ENCODE measurements at places on chromosomes 2 and 18.

GRCh38 chr18:23238651-23239349 lies 103.5 kb downstream of the CABLES1 start:
- DNase-seq, result no peak

GRCh38 chr2:28134262-28134812 lies 243.8 kb downstream of the BABAM2 start:
- DNase-seq, result no peak

GRCh38 chr18:54776282-54776977 lies 51.8 kb upstream of the RAB27B start:
- no peak for DNase-seq

DNA sequence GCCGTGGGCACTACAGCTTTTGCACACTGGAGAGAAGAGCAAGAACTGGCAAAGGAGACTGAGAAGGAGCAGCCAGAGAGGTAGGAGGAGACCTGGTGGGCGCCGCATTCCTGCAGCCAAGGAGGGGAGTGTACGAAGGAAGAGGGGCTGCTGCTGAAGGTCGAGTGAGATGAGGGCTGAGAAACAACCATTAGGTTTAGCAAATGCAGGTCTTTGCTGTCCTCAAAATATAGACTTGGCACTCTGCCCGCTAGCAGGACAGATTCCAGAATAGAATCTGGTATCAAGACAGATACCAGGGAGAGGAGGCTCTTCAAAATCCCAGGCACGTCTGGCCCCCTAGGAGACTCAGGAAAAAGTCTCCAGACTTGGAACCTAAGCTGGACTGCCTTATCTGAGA lies 83.0 kb downstream of the TGOLN2 start:
- no peak for DNase-seq

GRCh38 chr2:26712486-26713465 lies 20.3 kb downstream of the KCNK3 start:
- DNase-seq, result no peak

GRCh38 chr2:54503192-54503591 lies 47.1 kb downstream of the SPTBN1 start:
- no peak for DNase-seq

DNA sequence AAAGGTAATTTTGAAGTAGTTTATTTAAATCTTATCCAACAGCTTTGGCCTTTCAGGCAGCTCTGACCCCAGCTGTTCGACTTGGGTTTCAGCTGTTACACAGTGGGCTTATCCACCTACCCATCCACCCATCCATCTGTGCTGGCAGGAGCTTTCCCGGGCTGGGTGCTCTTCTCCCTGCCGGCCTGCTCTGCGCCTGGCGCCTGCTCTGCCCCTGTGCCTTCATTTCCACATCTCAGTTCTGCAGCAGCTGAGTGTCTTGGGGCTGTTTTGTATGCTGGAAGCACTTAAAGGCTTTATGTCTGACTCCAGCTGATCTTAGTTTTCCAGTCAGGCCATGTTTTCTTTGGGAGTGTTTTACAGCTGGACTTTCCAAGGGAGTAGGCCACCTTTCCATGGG lies 24.2 kb downstream of the LDLRAD4 start:
- no peak for DNase-seq

- DNase-seq, result no peak
Measured at GRCh38 chr2:20103530-20103929, 52.1 kb upstream of the LAPTM4A start.

DNA sequence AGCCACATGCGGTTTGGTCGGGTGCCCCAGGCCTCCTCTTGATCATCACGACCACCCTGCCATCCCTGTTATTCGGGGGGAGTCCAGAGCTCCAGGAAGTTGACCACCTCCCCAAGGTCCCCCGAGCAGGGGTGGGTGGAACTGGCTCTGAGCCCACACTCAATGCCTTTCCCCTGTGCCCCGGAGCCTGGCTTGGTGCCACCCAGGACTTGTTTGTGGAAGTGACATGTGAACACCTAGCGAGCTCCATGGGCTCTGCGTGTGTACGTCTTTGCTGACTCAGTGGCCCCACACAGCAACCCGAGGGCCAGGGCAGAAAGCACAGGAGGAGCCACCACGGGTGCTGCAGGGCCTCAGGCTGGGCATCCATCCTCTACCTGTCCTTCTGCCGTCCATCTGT lies 32.5 kb downstream of the ODC1 start:
- no peak for DNase-seq

GRCh38 chr2:3483227-3483985 lies 35.9 kb downstream of the ADI1 start:
- no peak for DNase-seq

DNA sequence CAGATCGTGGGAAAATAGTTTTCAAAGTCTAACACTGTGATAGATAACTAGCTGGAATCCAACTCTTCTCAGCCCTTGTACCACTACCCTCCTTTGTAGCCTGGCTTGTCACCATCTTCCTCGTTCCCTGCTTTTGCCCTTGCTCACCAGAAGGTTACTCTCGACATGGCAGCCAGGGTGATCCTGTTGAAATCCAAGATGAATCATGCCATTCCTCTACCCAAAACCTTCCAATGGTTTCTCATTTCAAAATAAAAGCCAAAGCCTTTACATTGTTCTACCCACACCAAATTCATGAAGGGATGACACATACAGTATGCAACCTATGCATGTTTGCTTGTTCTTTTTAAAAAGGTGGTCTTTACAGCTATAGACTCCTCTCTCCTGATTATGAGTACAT lies 45.7 kb downstream of the STAT4 start:
- no peak for DNase-seq

GRCh38 chr18:59885579-59886163 lies 14.1 kb upstream of the PMAIP1 start:
- peak; percentile 5 for DNase-seq

GRCh38 chr2:233819884-233820773 lies 34.2 kb downstream of the HJURP start:
- no peak for DNase-seq

DNA sequence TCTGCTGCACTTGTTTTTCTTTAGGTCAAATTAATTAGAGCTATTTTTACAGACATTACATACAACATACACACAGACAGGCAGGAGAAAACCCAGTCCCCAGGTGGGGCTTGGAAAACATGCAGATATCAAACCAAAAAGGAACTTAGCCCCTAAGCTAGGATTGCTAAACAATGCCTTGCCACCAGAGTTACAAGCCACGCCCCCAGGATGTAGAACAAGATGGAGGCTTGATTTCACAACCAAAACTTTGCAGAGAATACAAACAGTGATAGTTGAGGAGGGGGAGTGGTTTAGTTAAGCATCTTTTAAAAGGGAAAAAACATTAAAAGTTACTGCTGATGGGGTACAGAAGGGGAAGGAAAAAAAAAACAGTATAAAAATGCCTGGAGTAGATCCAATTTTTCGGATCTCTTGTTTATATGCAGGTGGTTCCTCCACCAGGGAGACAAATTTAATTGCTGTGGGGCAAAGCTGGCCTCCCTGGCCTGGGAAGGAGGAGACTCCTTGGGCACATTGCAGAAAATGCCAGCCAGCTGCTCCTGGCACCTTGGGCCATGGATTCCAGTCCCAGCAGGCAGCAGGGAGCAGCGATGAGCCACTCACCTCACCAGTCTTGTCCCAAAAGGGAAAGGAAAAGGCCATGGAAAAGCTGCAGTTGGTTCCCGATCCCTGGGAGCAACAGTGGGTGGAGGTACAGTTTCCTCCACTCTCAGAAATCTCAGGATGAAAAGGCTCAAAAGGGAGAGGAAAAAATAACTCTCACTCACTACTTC lies 348.4 kb upstream of the REG3G start:
- no peak for DNase-seq

DNA sequence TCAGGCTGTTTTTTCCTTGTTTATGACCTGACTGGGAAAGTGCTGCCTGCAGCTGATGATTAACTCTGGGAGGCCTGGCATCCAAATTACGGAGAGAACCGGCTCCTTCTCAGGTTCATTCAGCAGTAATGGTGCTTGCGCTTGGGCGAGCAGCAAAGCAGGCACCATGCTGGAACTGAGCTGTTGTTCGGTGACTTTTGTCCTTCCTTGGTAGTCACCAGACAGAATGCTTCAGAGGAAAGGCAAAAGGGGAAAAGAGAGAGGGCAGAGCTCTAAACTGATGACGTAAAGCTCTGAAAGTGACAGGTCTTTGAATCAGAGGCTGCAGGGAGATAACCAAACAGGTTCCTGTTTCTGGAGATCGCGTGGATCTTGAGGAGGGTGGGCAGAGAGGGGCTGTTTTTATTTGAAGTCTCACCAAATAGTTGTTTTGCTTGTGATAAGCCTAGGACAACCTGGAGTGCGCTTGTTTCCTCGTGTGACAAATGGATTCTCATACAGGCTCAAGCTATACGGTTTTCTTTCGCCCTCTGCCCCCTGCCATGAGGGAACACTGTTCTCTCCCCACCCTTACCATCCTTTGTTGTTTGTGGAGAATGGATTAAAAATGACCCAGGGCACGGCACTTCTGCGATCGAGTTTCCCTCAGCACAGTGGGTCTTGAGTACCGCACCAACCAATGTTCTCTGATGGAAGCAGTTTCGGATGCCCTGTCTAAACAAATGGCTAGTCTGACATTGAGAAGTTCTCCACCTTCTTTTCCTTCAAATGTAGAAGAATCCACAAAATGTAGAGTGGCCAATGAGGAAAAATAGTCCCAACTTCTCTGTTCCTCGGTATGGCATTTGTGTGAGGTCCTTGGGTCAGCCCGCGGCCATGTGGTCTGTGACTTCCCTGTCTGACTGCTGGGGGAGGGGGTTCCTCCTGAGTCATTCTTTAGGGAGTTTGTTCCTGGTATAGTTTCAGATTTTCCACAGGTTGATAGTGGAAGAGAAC lies 1.3 kb downstream of the RASGRP3 start:
- DNase-seq, result peak; percentile 7

GRCh38 chr2:23322567-23323197 lies 62.3 kb upstream of the KLHL29 start:
- no peak for DNase-seq

- DNase-seq, result no peak
Measured at GRCh38 chr2:163348857-163349380, 386.9 kb downstream of the FIGN start.

DNA sequence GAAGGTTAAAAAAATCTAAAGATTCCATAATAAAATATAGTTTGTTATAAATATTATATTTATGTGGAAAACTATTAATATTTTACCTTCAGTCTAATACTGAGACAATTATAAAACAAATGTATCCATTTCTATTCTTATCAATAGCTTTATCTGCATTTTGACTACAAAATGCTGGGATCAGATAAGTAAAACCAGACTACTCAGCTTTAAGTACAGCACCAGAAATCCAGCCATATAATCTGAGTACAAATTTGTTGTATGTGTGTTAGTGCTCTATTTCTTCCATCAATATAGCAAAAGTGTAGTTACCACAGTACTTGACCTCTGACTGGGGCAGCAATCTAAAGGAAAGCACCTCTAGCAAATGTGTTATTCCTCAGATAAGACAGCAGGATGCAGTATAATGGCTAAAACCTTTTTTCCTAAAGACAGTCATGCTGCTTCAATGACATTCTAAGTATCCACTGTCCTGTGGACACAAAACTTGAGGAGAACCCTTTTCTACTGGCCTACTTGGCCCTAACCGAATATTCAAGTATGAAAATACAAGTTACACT lies 68.1 kb downstream of the OLA1 start:
- no peak for DNase-seq

DNA sequence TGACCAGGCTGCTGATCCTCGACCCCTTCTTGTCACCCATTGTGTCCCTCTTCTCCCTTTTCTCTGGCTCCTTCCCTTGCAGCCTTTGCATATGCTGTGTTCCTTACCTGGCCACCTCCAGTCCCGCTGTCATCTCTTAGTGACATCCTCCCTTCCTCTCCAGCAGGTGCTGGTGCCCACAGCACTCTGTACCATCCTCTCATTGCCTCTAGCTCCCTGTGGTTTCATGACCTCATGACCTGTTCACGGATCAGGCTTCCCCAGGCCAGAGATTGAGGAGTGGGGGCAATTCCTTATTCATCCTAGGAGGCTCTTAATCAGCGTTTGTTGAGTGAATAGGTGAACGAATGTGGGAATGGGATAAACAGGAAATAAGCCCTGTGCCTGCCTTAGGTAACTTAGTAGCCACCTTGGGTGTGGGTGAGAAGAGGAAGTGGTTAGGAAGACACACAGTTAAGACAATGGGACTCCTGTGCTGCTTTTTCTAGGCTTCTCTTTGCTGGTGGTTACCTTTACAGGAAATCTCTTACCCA lies 35.5 kb downstream of the ITGA6 start:
- DNase-seq, result peak; percentile 28

DNA sequence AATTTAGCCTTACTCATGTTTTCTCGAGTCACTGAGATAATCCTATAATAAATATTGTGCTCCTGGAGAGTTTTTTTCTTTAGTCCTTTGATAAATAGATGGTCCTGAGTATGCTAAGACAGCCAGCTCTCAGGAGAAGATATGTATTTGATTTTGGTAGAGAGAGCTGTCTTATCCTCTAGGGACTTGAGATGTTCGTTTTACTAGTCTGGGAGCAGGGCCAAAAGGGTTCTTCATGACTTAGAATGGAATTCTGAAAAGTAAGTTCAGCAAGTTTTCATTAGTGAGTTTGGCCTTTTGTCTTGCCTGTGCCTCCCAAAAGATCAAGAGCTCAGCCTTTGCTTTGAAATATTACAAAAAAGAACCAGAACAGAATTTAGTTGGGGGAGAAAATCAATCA lies 246.7 kb downstream of the BABAM2 start:
- DNase-seq, result no peak

DNA sequence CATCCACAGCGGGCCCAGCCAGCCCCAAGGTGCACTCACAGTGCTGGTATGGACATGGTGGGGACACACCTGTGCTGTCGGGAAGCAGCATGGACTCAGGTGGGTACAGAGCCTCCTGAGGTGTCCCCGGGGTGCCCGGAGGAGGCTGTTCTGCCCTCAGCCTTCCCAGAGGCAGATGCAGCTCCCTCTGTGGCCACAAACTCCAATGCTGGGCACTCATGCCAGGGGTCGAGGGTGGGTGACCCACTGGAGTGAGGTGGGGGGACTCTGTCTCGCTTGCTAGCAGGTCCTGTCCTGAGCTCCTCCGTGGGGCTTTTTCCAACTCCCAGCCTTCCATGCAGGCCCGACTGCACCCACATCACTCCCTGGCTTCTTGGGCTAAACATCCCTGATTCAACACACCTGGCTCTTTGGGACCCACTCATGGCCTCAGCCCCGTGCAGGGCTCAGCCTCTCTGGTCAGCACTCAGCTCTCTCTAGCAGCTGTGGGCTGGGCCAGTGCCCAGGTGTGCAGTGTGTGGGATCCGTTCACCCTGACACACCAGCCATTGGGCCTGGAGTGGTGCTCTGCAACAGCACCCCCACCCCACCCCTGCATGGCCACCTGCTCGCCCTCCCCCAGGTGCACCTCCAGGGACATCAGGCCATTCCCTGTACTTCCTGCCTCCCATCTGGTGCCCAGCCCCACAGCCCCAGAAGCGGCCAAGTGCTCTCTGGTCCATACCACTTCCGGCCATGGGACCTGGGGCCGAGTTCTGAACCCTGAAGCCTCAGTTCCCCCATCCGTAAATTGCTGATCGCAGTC lies 16.0 kb downstream of the RAMP1 start:
- no peak for DNase-seq

- DNase-seq, result no peak
Measured at GRCh38 chr18:69718912-69719547, 228.6 kb downstream of the CD226 start.

- DNase-seq, result no peak
Measured at GRCh38 chr18:9775178-9775577, 67.1 kb downstream of the RAB31 start.

GRCh38 chr2:174703430-174703829 lies 60.8 kb downstream of the CHRNA1 start:
- DNase-seq, result no peak

GRCh38 chr2:138637686-138638085 lies 136.1 kb downstream of the SPOPL start:
- DNase-seq, result no peak

Data from activated CD4-positive, alpha-beta T cell treated with anti-CD3 and anti-CD28 coated beads for 4 hours (primary cell).